Fibroblast of skin of abdomen (primary cell): ENCODE measurements at places on chromosomes 2 and 18.

DNA sequence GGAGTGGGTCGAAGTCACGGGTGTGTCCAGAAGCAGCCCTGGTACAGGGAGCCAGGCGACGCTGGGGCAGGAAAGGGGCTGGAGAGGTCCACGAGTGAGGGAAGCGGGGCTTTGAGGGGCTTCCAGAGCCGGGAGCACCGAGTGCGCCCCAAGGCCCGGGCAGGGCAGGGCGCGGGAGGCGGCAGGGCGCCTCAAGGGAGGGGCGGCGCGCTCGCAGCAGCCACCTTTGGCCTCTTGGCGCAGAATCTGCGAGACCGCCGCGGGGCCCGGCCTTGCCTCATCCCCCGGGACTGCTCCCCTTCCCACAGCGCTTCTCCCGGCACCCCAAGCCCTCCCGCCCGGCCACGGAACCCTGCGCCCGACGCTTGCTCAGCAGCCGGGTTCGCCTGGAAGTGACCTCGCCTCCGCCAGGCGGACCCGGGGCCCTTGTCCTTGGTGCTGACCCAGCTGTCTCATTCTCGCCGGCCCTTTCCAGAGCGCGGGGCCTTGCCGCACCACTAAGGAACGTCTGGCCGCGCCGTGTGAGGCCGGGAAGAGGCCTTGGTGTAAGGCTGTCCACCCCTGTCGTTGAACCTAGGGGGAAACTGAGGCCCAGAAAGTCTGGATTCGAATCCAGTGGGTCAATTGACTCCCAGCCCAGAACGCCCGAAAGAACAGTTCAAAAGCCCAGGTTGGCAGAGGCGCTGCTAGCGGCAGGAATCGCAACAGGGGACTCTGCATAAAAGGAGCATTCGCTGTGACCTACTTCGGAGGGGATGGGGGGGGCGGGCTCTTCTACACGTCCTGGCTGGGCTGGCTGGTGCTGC is 584 bp upstream of the DNER start:
- peak; percentile 44 for DNase-seq

GRCh38 chr2:108316461-108317258 is 28.0 kb downstream of the SULT1C2 start:
- DNase-seq = no peak

GRCh38 chr2:45669032-45669486 is 17.6 kb downstream of the PRKCE start:
- DNase-seq = peak; percentile 35

GRCh38 chr18:36493349-36494159 is 196.0 kb downstream of the FHOD3 start:
- no peak for DNase-seq

- DNase-seq = no peak
Measured at GRCh38 chr2:29281916-29282247, 166.7 kb downstream of the CLIP4 start.

DNA sequence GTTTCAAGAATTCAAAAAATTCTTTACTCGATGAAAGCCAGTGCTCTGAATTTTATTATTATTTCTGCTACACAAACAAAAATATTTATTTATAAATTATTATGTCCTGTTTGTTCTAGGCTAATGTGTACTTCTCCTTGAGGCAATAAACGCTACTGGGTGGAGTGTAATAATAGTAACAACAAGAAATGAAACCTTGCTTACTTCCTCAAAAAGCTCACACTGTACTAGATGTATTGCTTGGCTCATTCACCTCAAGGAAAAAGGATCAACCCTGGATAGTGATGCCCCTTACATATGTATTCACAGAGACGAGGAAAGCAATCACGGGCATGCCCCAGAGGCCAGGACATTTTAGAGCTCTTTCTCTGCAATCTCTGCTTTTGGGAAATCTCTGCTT is 685.6 kb upstream of the NXPH2 start:
- DNase-seq = no peak

- DNase-seq = peak; percentile 97
Measured at GRCh38 chr2:102258386-102259074, 52.8 kb upstream of the IL1RL1 start.
